Activated B cell treated with CpG ODN at 0.5 μM for 24 hours (primary cell): ENCODE measurements at places on chromosomes 11 and 22. TPM values are rescaled to one million over a fixed set of nuclear protein-coding genes. Genes with fewer than 3 reads are reported as not detected.

GRCh38 chr11:75663808-75664207 is 5.0 kb downstream of the MAP6 start:
- no peak for DNase-seq

DNA sequence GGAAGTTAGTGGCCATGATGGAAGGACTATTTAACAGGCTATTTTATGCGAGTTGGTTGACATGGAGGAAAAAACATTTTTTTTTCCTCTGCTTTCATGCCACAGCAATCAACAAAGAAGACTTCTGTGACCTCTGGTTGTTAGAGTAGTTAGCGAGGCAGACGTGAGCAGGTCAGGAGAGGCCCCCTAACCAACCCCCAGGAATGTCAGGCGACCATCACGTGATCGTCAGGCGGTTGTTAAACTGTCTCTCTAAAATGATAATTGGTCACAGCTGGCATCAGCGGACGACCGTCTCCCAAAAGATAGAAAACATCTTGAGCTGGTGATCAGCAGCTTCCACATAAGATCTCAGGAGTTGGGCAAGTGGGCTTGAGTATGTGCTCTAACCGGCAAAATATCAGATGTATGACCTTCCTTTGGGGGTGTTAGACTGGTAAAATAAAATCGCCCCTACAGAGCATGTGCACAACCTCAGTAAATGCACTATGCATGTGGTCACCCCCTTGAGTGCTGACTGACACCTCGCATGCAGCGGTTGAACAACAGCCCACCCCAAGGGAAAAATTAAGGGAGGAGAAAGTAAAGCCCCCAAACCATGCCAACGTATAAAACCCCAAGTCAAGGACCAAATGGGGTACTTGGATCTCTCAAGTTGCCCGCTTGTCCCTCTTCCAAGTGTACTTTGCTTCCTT is 20.9 kb upstream of the NARS2 start:
- no peak for DNase-seq

OR52B6 gene
- not detected in 2 replicates for total RNA-seq

- DNase-seq, result no peak
Observed at GRCh38 chr11:1486054-1486825, at the start of gene MOB2. MOB2 (minus strand) TSS chr11:1486779; CDS start chr11:1486556, 223 bp downstream.

AGBL2 gene
- 7.0 and 8.2 TPM in 2 replicates for total RNA-seq

GRCh38 chr11:60206616-60207015 is 23.7 kb upstream of the MS4A6A start:
- DNase-seq, result no peak

GRCh38 chr11:76656571-76657081 is 13.9 kb downstream of the LRRC32 start:
- DNase-seq, result peak; percentile 12

PLAAT2 gene
- not detected in 2 replicates for total RNA-seq

TSPAN32 gene
- total RNA-seq, result 6.8 and 7.3 TPM in 2 replicates

- DNase-seq, result no peak
Observed at GRCh38 chr11:70397336-70397982, 870 bp upstream of the CTTN start.
